ENCODE measurements at places on chromosomes 13 and 19.

- DNase-seq, result no peak
Observed at GRCh38 chr13:110636701-110637201, 21.4 kb downstream of the NAXD start.

DNA sequence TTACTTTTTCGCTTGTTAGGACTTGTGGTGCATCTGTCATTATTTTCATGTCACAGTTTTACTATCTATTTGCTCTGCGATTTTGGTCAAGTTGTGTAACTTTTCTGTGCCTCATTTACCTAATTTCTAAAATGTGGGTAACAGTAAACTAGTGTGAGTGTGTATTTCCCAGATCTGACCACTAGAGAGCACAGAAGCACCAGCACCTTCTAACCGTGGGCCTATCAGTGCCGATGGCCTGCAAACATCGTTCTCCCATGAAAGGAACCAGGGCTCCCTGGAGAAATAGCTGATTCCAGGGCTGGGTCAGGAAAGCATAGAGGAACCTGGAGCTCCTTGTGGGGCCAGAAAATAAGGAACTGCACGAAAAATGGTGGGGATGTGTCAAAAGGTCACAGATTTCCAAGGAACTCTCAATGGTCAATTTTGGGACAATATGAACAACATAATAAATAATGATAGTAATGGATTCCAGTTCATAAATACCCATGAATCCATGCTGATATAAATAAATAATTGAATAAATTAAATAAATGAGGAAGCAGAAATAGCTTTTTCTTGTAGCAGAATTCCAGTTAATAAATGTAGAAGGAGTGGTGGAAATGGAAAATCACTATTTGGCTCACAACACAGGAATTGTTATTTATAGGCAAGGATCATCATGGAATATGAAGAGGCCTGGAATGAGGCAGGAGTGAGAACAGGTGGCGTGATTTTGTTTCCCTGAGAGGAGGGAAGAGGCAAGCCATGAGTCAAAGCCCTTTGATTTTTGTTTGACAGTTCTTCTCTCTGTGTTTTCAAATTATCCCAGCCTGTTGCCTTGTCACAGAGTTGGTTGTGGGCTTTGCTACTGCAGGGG lies 31.1 kb downstream of the CEACAM8 start:
- DNase-seq, result peak; percentile 50

DNA sequence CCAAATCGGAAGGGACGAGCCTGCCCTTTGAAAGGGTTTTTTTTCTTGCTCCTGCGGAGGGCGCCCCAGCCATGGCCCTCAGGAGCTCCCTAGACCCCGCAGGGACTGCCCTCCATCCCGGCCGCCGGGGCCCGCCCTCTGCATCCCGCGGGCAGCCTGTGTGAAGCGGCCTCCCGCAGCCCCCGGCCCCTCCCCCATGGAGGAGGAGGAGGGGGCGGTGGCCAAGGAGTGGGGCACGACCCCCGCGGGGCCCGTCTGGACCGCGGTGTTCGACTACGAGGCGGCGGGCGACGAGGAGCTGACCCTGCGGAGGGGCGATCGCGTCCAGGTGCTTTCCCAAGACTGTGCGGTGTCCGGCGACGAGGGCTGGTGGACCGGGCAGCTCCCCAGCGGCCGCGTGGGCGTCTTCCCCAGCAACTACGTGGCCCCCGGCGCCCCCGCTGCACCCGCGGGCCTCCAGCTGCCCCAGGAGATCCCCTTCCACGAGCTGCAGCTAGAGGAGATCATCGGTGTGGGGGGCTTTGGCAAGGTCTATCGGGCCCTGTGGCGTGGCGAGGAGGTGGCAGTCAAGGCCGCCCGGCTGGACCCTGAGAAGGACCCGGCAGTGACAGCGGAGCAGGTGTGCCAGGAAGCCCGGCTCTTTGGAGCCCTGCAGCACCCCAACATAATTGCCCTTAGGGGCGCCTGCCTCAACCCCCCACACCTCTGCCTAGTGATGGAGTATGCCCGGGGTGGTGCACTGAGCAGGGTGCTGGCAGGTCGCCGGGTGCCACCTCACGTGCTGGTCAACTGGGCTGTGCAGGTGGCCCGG lies 815 bp downstream of the MAP3K10 start:
- peak; percentile 76 for DNase-seq

- DNase-seq, result no peak
Observed at GRCh38 chr19:17333611-17334413, 843 bp downstream of the ANO8 start.

DNA sequence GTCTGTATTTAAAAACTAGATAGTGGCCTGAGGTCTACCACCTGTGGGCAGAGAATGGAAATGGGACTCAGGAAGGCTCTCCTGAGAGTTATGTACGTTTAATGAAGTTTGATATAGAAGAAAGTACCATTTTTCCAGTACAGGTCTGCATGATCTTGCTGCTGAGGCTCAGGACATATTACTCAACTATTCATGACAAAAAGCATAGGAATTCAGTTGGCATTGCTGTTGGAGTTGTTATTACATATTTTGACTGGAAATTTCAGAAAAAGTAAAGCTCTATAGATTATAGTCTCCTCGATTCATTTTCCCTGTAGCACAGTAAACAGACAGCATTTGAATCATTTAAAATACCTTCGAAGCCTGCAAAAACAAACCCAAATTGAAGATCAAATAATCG lies 469.8 kb downstream of the DCT start:
- no peak for DNase-seq

DNA sequence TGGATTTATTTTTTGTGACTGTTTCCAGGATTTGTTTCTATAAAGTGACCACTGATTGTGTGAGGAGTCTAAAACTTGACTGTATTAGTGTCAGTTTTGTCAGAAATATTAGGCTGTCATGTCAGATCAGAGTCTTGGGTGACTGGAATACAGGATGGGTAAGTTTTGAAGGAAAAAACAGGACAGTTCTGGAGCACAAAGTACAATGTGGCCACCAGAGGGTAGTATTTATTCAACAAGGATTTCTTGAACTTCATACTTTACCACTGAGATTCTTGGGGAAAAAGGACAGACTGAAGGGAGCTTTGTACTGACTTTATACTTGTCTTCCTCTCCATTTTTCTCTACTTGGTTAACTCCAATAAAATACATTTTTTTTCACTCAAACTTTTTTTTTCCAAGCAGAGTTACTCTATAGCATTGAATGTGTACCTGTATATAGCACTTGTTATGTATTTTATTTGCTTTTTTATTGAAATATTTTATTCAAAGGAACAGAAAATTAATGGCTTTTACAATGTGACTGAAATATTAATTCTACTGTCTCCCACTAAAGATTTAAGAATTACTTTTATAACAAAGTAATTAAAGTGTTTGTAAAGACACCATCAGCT lies 51.1 kb downstream of the LMO7 start:
- no peak for DNase-seq

GRCh38 chr13:100630555-100630954 lies 42.0 kb upstream of the GGACT start:
- no peak for DNase-seq

DNA sequence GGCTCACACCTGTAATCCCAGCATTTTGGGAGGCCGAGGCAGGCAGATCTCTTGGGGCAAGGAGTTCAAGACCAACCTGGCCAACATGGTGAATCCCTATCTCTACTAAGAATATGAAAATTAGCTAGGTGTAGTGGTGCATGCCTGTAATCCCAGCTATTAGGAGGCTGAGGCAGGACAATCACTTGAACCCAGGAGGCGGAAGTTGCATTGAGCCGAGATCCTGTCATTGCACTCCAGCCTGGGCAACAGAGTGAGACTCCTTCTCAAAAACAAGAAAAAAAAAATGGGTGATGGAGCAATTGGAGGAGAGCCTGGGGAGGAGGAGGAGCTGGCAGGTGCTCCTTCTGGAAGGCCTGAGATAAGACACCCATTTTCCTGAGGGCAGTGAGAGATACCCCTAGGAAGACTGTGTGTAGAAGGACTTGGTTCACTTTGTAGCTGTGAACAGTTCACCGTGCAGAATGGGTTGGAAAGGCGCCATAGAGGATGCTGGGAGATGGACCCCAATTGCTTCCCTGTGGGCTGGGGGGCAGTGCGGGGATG lies 8.7 kb upstream of the CARM1 start:
- DNase-seq, result no peak

All from WERI-Rb-1 (cell line).